SJSA1 (cell line): ENCODE measurements at places on chromosomes 3 and 15.

DNA sequence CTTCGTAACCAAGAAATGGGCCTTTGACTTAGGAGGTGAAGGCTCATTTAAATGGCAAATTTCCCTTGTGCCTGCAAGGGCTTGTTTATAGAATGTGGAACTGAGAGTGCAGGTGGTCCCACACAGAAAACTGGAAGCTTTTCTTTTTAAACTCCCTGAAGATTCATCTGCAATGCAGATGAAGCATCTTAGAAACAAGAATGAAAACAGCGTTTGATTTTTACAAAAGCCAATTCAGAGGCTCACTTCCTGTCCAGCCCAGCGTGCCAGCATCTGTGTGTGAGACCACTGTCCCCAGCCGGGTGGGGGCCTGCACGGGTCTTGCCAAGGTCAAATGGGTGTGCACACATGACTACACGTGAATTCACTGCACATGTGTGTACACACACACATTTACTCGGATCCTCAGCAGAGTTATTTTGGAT, 94.7 kb downstream of the LINGO1 start:
- no peak for DNase-seq

DNA sequence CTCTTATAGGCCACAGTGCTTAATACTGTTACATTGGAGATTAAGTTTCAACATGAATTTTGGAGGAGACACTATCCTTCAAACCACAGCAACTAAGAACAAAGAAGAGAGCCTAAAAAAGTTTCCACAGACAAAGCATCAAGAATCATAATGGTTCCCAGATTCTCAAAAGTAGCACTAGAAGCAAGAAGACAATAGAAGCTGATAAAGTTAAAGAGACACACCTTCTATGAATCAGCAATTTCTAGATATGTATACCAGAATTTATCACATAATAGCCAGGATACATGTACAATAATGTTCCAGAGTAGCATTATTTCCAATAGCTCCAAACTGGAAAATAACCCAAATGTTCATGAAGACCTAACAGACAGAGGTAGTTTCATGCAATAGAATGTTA, 12.2 kb downstream of the NKIRAS1 start:
- no peak for DNase-seq

- no peak for DNase-seq
Observed at GRCh38 chr3:46681387-46681786, 12.1 kb downstream of the ALS2CL start.

- DNase-seq, result no peak
Observed at GRCh38 chr3:66480666-66481065, 20.2 kb downstream of the LRIG1 start.

DNA sequence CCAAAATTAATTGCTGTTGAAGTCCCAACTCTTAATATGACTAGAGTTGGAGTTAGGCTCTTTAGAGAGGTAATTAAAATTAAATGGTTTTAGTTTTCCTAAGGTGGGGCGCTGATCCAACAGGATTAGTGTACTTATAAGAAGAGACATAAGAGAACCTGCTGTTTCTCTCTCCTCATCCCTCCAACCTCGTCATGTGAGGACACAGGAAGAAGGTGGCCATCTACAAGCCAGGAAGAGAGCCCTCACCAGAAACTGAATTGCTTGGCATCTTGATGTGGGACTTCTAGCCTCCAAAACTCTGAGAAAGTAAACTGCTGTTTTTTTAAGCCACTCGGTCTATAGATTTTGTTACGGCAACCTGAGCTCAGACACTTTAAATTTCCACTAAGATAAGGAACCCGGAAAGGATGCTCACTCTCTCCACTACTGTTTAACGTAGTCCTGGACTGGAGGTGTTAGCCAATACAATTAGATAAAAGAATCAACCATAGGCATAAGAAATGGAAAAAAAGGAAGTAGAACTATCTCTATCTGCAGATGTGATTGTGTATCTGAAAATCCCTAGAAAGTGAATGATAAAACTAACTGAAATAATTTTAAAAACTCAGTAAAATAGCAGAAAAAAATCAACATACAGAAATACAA, 26.8 kb downstream of the DCBLD2 start:
- no peak for DNase-seq

GRCh38 chr15:36230776-36231175, 348.6 kb upstream of the CDIN1 start:
- DNase-seq, result no peak

- DNase-seq, result no peak
Observed at GRCh38 chr3:160340351-160340750, 58.7 kb downstream of the IFT80 start.

DNA sequence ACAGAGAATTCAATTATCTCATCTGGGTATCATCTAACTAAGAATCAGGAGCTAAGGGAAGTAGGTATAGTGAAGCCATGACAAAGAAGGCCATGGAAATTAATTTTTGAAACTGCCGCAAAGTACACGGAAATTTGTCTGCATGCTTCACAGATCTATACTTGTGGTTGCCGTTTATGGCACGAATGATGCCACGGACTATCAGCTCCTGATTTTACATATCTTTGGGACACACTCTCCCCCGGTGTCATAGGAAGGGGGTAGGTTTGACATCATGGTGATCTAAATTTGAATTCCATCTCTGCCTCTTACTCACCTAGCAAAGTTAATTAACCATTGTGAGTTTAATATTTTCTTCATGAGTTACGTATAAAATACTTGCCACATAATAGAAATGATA, 14.0 kb downstream of the ARPP21 start:
- DNase-seq, result no peak

DNA sequence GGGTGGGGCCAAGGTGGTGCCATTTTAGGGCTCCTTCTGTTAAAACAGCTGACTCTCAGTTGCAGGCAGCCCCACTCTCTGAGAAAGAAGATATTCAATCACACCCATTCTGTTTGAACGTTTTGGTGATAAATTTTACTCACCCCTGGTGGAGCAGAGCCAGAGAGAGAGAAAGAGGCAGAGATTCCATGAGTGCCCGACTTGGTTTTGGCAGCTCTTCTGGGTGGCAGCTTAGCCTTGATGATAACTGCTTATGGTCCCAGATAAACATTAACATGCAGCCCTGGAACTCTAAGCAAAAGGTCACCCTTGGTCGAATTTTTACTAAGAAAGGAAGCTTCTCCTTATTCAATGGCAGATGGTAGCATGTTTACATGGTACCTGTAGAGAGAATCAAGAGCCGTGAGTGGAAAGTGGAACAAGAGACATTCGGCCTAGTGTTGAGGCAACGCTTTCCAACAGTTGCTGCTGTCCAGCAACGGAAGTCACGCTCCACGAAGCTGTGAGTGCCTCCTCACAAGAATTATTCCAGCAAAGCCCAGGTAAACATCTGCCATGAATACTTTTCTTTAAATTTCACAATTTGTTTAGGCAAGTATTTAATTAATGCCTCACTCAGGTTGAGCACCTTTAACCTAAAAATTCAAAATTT, 530.6 kb upstream of the ROBO2 start:
- no peak for DNase-seq

DNA sequence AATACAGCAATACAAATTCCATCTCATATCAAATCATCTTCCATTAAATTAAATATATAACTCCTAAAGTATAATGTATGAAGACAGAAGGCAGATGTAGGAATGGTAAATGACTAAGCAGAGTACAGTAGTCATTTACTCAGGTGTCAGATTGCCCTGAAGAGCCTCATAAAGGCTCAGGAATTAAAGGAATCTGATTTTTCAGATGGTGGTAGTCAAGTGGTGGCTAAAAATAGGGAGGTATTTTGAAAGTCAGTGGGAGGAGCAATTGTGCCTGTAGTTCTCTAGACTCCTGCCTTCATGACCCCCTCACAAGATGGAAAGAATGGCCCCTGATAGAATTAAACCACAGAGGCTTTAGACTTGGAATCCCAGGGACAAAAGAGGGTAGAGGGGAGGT, 142.7 kb upstream of the SYNPR start:
- no peak for DNase-seq
